ENCODE measurements at places on chromosomes 4 and X.

DNA sequence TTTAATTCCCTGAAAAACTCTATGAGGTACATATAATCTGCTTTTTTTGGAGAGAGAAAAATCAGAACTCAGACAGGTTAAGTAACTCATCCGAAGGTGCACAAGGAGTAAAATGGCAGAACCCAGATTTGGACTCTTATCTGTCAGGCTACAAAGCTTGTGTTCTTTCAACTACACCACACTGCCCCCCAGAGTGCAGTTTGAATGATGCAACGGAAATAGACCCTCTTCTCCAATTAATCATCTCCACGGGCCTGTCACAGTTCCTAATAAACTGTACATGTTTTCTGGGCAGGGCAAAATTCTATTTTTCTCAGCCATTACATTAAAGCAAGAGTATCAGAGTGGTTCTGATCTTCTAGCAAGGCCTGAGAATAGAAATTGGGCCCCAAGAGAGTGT is 35.3 kb upstream of the DCX start:
- no peak for DNase-seq

GRCh38 chrX:147749308-147749707 is 162.4 kb upstream of the FMR1 start:
- no peak for DNase-seq

DNA sequence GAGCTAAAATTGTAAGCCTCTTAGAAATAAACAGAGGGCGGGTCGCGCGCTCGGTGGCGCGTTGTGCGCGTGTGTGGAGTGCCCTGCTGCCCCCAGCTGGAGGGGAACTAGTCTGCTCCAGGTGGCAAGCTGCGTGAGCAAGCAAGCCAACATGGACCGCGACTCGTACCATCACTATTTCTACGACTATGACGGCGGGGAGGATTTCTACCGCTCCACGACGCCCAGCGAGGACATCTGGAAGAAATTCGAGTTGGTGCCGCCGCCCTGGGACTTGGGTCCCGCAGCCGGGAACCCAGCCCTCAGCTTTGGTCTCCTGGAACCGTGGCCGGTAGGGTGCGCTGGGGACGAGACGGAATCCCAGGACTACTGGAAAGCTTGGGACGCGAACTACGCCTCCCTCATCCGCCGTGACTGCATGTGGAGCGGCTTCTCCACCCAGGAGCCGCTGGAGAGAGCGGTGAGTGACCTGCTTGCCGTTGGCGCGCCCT is 66.1 kb downstream of the DNAAF6 start:
- no peak for DNase-seq

GRCh38 chrX:10859353-10859752 is 239.0 kb upstream of the MID1 start:
- no peak for DNase-seq

DNA sequence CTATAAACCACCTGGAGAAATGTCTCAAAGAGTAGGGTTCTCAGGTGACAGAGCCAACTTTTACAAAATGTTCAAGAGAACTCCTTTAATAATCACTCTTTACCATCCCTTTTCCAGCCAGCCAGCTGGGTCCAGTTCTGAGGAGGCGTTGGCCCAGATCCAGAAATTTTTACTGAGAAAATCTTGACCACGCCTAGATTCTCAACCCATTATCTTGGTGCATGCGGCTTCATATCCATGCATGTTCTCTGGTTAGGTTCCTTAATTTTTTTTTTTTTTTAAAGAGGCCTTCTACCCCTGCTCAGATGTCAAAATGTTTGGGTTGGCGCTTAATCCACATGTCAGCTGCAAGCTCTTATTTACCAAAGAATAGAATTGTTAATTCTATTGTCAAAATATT is 12.0 kb upstream of the MAP7D2 start:
- no peak for DNase-seq

GRCh38 chr4:169342906-169343564 is 72.3 kb upstream of the SH3RF1 start:
- no peak for DNase-seq

GRCh38 chrX:151019856-151020255 is 36.7 kb downstream of the HMGB3 start:
- no peak for DNase-seq

DNA sequence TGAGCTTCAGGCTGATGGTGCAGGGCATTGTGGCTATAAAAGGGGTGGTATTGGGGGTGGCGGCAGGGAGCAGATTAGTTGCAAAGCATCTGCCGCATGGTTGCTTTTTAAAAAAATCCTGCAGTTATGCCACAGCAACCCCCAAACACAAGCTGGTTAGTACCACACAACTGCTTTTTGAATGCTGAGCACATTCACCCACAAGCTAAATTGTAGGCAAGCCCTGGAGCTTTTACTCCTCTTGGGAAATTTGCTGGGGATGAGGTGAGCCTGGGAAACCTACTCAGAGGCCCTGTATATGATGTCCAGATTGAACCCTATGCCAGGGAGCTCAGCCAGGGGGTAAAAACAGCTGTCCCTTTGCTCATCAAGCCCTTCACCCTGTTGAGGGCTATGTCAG is 33.8 kb upstream of the TRIM2 start:
- DNase-seq: no peak

- DNase-seq: no peak
These were observed 89.4 kb downstream of the TNIP2 start for GRCh38 chr4:2666722-2667247.

DNA sequence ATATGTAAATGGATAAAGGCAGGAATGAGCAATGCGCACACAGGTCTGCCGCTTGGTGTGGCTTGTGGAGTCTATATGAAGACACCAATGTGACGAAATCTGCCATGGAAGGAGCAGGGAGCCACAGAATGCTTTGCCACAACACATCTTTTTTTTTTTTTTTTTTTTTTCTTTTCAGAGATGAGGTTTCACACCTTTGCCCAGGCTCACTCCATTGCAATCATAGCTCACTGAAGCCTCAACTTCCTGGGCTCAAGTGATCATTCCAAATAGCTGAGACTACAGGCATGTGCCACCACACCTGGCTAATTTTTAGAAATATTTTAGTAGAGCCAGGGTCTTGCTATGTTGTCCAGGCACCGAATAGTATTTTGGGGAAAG is 17.4 kb upstream of the SLC34A2 start:
- DNase-seq: no peak

- DNase-seq: no peak
These were observed 139.2 kb downstream of the HDX start for GRCh38 chrX:84363051-84363450.

GRCh38 chr4:139266583-139267257 is 13.3 kb downstream of the MGARP start:
- DNase-seq: peak; percentile 76

- no peak for DNase-seq
These were observed 93.4 kb downstream of the SLC10A7 start for GRCh38 chr4:146428298-146428697.

DNA sequence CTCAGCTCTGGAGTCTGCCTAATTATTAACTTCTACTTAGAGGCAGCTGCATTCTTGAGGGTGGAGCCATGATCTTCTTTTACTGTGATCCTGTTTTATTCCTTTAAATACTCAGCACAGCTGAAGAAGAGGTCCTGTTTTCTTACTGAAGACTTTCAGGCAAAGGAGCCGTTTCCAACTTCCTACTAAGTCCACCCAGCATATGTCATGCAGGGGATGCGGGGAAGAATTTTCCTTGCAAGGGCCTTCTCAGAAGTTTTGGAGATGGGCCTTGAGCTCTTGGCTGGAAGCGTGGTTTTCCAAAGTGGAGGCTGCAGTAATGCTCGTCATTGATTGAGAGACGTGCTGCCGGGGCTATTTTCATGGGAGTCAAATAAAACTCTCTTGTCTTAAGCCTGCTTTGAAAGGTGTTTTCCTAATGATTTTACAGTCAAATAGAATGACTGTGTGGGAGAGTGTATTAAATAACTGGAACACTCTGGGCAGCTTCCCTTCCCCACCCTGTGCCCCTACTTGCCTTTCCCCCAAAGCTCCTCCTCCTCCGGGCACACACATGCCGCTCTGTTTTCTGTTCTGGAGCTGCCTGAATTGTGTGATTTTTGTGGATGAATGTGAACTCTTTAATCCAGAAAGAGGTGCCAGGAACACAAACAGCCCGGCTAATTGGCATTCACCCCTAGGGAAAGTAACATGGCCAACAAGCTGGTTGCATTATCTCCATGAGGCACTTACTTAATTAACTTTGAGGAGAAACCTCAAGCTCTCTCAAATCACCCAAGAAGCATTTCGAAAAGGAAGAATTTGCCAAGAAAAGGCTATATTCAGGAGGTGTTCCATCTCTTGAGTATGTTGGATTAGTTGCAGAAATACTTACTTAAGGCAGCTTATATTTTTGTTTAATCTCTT is 28.1 kb downstream of the FGF2 start:
- DNase-seq: no peak

- DNase-seq: no peak
These were observed 361.4 kb downstream of the TEX13C start for GRCh38 chrX:125681058-125681457.

GRCh38 chr4:147362938-147363337 is 118.0 kb upstream of the EDNRA start:
- no peak for DNase-seq

DNA sequence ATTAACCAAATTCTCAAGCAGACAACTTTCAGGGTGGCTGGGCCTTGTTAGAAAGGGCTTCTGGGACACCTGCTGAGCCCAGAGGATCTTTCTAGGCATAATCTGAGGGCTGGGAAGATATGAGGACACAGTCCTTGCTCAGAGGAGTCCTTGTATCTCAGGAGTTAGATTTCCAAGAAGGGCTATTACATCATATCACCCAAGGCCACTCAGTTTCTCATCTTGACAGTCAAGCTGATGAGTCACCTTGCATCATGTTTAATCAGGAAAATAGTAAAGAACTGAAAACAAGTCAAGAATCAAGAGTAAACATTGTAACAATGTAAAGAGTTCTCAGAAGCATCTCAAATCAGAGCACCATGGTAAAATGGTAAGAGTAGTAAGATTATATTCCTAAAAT is 4.0 kb downstream of the PCYT1B start:
- no peak for DNase-seq

- DNase-seq: no peak
These were observed 9.7 kb upstream of the ANTXR2 start for GRCh38 chr4:80082693-80083092.

DNA sequence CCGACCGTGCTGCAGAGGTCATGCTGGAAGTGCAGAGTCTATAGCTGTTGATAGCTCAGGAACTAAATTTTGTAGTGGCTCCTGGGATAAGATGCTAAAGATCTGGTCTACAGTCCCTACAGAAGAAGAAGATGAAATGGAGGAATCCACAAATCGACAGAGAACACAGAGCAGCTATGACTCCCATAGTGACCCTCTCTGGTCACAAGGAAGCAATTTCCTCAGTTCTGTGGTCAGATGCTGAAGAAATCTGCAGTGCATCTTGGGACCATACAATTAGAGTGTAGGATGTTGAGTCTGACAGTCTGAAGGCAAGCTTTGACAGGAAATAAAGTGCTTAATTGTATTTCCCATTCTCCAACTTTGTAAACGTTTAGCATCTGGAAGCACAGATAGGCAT is 8.8 kb downstream of the MANBA start:
- no peak for DNase-seq

- no peak for DNase-seq
These were observed 19.7 kb upstream of the SULT1B1 start for GRCh38 chr4:69780141-69780540.

- DNase-seq: no peak
These were observed 138.0 kb upstream of the FGF13 start for GRCh38 chrX:138849521-138849920.

- no peak for DNase-seq
These were observed 63.3 kb downstream of the MOSPD2 start for GRCh38 chrX:14936561-14936960.

- DNase-seq: no peak
These were observed 180.2 kb downstream of the RBM46 start for GRCh38 chr4:154961263-154961662.

DNA sequence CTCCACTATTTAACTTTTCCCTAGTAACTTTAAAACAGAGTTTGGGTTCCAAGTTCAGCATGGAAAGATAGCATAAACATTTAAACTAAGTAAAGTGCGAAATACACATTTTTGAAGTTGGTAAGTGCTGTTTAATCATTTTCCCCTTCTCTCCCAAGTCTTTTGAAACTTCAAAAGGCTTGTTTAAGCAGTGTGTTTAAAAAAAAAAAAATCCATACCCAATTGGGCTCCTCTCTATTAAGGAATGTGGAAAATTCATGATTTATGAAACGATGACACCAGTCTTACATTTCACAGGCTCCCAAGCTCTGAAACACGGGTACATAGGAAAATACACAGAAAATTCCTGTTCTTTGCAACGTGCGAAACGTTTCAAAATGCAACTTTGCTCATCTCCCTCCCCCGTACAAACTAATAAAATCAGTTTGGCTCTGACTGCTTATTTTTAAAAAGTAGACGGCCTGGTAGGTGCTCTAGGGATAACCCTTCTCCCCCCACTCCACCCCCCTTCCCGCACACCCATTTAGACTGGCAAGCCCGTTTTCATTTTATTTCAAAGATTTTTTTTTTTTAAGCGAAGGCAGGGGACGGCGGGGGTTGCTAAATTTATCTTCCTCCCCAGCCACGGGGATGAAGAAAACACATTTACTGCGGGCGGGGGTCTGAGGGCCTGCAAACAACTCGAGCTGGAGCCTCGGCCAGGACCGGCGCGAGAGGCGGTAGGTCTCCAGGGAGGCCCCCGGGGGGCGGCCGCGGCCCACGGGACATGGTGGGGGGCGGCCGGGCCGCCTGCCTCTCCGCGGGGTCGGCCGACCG is 786 bp upstream of the ZFX start:
- DNase-seq: peak; percentile 50

DNA sequence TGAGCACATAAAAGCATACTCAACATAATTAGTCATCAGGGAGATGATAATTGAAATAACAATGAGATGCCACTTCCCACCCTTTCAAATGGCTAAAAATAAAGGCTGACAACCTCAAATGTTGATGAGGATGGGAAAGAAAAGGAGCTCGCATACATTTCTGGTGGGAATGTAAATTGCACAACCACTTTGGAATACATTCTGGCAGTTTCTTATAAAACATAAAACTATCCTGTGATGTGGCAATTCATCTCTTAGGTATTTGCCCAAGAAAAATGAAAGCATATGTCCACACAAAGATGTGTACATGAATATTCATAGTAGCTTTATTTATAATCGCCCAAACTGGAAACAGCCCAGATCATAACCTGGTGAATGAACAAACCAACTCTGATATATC is 687 bp upstream of the ZNF275 start:
- DNase-seq: no peak

DNA sequence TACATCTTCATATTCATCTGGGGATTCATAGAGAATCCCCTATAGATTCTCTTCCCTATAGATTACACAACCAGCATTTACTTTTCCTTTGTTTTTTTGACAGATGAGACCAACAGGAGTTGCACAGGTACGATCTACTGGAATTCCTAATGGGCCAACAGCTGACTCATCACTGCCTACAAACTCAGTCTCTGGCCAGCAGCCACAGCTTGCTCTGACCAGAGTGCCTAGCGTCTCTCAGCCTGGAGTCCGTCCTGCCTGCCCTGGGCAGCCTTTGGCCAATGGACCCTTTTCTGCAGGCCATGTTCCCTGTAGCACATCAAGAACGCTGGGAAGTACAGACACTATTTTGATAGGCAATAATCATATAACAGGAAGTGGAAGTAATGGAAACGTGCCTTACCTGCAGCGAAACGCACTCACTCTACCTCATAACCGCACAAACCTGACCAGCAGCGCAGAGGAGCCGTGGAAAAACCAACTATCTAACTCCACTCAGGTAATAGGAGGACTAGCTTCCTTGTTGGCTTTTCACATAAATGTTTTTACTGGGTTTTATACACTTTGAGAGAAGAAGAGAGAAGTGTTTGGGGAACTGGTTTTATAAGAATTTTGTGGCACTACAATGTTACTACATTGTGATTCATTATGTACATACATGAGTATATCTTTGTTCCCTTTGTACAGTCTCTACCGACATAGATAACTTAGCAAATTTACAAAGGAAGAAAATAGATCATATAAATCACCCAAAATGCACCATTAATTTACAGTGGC is 137.2 kb downstream of the DIPK2B start:
- no peak for DNase-seq
